ELR (cell line): ENCODE measurements at places on chromosomes 2 and 18.

DNA sequence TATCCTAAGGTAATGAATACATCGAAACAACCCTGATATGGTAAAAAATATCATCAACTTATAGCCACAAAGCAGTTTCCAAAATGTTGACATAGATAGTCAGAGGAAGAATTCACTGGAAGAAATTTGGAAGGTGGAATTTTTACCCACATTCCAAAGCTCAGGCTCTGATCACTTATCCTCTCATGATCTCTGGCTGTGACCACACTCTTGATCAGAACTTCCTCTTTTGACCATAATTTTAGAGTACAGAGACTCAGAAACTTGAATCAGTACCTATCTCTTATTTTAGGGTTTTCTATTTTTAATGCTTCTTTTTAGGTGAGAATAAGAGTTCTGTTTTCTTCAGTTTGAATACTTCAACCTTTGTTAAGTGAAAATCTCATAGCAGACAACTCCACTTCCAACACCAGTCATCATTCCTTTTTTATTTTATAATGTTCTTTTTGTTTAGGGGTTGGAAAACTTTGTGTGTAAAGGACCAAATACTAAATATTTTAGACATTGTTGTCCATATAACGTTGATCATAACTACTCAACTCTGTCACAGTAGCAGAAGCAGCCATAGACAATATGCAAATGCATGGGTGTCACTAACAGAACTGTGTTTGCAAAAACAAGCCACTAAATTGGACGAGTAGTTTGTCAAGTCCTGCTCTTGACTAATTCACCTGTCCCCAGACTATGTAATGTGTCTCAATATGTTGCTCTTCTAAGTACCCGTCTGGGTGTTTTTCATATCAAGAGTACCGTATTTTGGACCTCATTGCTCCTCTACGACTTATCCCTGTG is 891.6 kb upstream of the CRIM1 start:
- DNase-seq = peak; percentile 36

DNA sequence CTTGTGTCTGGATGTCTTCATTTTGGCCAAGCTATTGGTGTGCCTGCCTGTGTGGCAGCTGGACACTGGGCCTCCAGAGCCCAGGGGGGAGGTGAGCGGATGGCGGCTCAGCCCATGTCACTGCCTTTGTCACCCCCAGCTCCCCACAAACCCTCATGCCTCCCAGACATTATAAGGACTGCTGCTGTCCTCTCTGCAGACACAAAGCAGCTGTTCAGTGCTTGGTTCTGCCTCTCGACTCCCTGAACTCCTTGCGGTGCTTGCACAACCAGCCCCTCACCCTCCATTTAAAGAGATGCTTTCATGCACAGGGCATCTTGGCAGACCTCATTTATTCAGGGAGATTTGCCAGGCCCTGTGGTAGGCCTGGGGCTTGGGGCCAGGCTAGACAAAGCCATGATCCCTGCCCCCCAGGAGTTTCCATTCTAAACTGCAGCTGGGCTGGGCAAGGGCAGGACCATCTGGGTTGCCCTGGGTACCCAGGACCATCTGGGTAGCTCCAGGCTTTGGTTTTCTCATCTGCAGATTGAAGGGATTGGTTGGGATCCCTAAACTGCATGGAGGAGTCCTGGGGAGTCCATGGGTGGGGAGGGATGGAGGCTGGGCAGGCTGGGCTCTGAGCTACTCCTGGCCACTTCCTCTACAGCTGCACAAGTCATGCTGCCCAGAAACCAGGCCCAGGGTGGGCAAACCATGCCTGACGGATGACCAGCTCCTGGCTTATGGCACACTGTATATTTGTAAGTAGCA is 168.5 kb downstream of the CELF4 start:
- DNase-seq = no peak

DNA sequence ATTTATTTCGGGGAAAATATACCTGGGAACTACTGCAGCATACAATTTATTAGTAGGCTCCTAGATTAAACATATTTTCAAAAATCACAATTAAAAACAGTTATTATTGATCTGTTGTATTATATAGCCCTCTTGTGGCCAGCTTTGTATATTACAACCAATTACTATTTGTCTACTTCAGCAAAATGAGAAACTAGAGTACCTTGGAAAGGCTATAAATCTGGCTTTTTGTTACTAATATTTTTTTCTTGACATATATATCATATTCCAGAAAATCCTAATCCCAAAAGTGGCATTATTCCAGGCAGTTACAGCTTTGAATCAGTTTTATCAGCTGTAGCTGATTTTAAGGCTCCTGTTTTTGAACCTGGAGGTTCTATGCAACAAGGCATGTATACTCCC is 101.2 kb downstream of the UBR3 start:
- DNase-seq = peak; percentile 71

DNA sequence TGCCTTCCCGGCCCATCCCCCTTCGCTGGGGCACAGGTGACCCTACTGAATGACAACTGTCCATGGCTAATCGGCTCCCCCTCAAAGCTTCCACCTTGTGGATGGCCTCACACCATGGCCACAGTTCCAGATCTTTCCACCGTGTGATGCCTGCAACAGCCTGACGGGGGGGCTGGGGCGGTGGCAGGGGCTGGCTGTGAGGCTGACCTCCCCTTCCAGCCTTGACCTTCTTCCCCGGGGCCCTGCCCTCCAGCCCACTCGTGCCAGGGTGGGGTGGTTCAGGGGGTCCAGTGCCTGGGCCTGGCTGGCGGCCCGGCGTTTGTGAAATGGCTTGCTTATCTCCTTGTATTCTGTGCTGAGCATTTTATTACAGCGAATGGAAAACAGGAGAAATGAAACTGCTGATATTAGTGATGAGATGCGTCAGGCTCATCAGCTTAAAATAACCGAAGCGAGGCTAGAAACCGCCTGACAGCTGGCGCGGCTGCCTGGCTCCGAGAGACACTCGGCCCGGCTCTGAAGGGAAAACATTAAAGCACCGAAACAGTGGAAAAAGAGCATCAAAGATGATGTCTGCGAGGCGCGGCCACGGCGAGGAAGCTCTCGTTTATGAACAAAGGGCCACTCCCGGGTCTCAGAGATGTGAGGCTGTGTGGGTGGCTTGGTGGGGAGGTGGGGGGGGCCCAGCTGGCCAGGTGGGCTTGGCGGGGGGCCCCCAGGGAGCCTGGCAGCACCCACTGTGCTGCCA is 916 bp upstream of the PDCD1 start:
- peak; percentile 23 for DNase-seq
